ENCODE measurements at places on chromosomes 5 and 9.

DNA sequence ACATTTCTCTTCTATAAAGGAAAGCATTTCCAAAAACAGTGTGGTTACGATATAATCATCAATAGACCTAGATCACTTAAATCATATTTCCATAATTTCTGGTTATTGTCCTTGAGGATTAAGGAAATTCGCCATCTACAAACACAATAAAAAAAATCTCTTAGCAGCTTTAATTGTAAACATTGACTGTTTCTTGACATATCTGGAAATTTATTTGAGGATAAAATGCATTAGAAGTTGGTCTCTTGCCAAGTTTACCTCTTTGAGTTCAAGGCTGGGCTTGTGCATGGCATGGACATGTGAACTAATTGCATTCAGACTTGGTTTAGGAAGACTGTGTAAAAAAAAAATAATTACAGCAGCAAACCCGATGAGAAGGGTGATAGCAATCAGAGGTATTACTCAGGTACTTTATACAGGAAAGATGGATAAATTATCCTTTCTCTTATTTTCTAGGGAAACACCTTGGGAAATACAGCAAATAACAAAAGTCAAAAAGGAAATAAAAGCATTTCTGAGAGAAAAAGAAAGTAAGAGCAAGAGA lies 237.9 kb downstream of the SLF1 start:
- no peak for DNase-seq

DNA sequence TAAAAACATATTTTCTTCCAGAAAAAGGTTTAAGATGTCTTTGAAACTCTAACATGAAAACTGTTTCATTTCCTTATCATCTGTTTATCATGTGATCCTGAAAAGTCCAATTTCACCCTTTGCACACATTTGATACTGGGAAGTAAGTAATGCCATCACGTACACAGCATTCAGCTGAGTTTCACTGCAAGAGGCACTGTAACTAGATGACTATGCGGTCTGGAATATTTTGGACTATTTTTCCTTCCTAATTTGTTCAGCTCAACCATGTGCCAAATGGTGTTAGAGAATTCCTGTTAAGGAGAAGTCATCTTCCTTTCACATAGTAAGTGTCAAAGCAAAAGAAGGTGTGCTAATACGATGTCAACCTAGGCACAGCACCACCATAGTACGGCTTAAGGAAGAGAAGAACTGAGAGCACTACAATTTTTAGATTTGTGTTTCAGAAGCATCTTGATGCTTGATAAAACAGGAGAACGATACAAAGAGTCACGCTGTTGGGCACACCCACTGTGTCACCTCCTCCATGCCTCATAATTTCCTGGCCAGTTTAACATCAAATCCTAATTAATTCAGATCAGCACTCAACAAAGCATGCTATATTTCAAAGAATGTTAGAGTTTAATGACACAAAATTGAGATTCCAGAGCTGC lies 77.5 kb downstream of the GNAQ start:
- no peak for DNase-seq

GRCh38 chr9:85942913-85943709 lies 2.2 kb downstream of the NAA35 start:
- DNase-seq = no peak

DNA sequence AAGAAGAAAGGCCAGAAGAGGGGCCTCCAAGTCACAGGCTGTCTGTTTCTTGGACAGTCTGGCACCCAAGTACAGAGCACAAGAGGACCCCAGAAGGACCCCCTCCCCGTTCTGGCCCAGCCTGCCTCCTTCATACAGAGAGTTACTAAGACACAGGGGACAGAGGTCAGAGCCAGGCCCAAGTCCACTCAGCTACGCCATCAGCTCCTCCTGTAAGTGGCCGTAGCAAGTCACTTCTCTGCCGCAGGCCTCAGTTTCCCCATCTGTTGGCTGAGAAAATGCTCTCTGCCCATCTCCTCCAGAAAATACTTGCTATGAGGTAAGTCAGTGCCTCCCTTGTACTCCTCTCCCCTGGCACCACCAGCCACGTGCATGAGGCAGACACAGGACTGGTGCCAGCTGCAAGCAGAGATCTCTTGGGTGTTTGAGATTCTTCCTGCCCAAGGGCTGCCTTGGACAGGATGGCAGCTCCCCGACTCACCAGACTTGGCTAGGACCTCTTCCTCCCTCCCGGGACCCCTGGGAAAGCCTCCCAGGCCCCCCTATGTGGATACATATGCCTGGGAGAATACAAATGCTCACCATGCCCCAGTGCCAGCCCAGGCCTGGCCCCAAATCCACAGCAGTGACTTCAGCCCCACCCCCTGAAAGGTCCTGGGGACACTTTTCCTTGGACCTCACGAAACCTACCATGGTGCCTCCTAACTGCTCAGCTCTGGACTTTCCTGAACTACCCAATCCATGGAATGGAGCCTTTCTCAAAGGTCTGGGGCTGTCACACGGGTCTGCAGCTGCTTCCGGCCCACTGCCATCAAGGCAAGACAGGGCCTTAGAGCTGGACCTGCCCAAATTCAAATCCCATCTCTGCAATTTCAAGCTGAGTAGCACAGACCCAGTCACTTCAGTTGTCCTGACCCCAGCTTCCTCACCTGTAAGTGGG lies 5.1 kb downstream of the EEIG1 start:
- DNase-seq = no peak

- no peak for DNase-seq
Observed at GRCh38 chr5:151107084-151107483, 26.2 kb upstream of the TNIP1 start.

DNA sequence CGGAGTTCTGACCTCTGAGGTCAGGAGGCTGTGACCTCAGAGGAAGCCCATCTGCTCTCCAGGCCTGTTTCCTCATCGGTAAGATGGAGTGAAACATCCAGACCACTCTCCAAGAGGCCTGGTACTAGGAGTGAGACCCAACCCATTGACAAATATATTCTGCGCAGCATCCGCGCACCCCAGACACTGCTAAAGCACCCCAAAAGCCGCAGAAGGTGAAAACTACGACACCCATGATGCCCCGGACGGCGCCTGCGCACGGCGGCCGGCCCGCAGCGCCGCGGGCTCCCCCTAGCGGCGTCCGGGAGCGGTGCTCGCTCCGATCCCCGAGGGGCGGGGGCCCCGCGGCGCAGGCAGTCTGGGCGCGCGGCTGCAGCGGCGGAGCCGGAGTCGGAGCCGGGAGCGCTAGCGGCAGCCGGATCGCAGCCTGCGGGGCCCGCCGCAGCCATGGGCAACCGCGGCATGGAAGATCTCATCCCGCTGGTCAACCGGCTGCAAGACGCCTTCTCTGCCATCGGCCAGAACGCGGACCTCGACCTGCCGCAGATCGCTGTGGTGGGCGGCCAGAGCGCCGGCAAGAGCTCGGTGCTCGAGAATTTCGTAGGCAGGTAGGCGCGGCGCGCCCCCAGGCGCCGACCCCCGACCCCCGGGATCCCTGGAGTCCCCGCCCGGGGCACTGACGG lies at the start of gene DNM1:
Gene DNM1, plus strand, starts transcription at position 356 of the 683 bp plus-strand sequence. Its CDS starts 92 bp downstream, at position 448.
- DNase-seq = no peak

DNA sequence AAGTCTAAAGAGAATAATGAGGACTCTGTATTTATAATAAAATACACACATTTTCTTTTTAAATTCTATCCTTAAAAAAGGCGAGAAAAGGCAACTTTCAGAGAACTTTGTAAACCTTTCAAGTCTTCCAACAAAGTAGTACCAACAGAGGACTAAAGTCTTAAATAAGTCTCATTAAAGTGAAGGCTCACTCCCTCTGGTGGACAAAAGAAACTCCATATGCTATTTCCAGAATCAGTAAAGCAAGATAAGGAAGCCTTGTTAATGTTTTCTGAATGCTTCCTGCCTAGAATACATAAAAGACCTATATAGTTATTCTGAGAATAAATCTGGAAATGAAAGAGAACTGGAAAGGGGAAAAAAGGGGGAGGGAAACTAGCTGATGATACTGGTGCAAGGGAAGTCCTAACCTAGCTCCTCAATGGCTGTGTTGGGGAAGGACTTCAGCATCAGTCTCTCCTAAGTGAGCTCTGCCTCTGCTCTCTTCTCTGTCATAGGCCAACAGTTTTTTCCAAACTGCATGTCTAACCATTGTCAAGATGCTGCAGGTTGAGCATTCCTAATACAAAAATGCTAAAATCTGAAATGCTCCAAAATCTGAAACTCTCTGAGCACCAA lies 7.2 kb downstream of the HMGCS1 start:
- DNase-seq = peak; percentile 32

DNA sequence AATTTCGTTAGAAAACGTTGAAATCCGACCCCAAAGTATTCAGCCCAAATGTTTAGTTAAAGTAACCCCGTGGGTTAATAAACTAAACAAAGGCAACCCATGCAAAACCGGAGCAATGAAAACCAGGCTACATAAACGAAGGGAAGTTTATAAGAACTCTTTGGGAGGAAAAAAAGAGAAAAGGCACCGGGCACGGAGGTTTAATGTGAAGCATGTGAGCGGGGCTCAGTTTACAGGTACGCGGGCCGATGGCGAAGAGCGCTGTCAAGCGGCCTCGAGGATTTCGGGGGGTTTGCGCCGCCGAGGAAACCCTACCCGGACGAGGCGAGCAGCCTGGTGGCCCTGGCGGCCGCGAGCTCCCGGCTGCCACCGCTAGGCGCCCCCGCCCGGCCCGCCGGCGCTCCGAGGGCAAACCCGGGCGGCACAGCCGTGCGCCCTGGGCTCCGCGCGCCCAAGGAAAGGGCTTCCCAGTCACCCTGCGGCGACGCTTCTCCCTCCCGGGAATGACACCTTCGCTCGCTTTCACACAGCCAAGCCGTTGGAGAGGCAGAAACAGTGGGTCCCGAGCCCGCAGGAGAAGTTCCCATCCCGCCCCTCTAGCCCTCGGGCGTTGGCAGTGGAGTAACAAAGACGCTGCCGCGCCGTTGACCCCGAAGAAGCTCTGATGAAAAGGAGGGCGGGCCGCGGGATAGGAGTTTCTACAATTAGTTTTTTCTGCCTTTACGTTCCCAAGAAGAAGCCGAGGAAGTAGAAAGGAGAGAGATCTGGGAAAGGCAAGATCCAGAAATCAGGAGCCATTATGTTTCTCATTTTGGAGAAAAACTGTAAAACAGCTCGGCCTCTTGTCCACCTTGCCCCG lies 126.0 kb downstream of the TMEM174 start:
- peak; percentile 78 for DNase-seq
